ENCODE measurements at places on chromosomes 6 and 20.
A peak's percentile ranks its signal among the peaks of the same experiment; 100 is the strongest.

DNA sequence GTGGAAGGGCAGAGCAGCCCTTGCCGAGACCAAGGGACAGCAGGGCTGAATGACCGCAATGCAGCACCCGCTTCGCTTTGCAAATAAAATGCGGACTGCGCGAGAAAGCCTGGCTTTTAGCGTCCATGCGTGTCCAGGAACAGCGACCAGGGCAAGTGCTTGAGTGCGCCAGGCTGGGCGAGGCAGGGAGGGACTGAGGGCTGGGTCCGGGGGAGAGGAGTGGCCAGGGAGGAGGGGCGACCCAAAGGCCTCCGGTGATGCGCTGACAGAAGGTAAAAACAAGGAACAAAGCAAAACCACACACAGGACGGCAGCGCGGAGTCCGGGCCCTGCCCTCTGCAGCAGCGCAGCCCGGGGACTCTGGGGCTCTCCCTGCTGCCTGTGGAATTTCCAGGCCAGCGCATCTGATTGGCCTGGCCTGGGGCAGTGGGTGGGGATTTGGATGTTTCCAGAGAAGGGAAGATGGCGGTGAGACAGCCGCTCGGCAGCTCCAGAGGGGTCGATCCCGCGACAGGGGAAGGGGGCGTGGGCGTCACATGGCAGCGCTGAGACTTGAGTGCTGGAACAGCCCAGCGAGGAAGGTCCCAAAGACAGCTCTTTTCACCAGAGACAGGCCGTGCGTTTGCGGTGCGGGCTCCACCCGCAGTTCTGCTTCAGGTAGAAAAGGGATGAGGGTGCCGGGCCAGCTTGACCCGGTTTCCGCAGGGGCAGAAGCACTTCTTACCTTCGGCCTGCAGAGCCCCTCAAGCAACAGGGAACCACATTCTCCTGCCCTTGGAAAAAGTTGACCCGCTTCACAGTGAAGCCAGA is 51.8 kb downstream of the SSR1 start:
- DNase-seq = peak; percentile 91

- DNase-seq = no peak
Measured at GRCh38 chr6:10643201-10643651, 51.2 kb downstream of the C6orf52 start.

GRCh38 chr6:138188278-138188941 is 26.7 kb downstream of the ARFGEF3 start:
- DNase-seq = no peak

DNA sequence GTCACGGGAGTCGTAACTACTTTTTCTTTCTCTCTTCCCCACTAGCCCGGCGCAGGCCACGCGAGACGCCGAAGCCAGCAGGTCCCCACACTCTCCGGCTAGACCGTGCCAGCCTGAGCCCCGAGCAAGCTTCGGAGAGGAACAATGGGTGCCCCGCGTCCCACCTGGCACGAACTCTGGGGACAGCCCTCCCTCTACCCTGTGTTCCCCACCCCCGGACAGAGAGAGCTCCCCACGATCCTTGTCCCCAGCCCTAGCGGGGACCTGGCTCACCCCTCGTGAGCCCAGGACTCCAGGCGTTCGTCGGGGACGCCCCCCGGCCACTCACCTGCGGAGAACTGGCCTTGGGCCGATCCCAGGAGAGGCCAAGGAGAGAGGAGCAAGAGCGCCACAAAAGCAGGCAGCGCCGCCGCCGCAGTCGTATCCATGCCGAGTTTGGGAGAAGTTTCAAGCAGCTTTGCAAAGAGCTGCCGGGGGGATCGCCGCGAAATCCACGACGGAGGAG is 416 bp downstream of the PTPRK start:
- DNase-seq = no peak

DNA sequence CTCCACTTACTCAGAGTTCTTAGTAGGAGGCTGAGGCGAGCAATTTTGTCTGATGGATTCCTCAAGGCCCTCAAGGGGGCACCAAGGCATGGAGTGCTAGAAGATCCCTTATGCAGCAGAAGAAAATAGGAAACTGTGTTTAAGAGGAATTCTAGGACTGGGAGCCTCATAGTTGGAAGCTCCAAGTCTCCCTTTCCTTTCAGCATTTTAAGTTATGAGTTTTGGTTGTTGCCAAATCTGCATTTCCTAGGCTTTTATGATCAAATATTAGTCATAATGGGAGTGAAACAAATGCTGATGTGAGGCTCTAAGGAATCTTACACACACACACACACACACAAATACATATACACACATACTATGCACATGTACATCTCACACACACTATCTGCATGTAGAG is 714.0 kb downstream of the UTRN start:
- DNase-seq = no peak

DNA sequence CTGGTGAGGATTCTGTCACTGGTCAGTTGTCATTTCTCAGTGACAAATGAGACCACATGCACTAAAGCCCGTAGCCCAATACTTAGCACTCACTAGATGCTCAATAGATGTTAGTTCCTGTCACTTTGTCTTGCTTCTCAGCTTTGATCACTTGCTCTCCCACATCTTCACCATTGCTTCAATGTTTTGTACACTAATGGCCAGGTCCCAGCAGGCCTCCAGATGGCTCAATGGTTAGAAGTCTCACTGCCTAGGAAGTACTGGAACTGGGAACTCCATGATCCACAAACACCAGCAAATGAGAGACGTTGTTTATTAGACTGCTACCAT is 502.8 kb upstream of the JARID2 start:
- DNase-seq = no peak

- DNase-seq = peak; percentile 11
Measured at GRCh38 chr20:35232575-35232974, 6.1 kb downstream of the MMP24 start.

DNA sequence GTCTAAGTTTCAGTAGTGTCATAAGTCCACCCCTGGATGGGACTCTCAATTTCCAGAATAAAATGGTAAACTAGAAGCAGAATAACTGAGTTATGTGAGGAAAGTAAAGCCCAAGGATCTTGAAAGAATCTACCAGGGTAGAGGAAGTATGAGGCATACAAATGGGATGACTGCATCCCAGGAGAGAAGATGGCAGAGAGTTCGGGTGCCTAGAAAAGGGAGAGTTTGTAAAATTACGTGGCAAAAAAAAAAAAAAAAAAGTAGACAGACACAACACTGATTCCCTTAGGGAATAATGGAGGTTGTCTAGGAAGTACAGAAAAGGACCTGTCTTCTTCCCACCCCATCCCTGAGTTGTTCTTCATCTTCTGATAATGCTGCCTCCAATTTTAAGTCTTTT is 3.4 kb downstream of the GABBR1 start:
- DNase-seq = no peak

DNA sequence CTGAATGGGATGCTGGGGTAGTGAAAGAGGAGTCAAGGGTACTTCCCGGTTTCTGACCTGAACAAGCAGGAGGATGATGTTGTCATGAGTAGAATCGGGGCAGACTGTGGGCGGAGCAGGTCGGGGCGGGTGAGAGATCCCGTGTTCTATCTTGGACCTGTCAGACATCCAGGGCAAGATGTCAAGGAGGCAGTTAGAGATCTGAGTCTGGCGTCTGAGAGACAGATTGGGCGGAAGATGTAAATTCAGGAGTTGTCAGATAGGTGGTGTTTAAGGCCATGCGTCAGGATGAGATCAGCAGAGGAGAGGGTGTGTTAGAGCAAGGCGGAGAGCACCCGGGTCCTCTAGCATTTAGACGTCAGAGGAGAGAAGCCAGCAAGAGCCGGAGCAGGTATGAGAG is 115.5 kb downstream of the DLGAP4 start:
- DNase-seq = no peak

GRCh38 chr6:35669451-35670045 is 19.2 kb downstream of the FKBP5 start:
- DNase-seq = peak; percentile 73

GRCh38 chr20:50522053-50522674 is 12.0 kb downstream of the PTPN1 start:
- no peak for DNase-seq

GRCh38 chr6:155185544-155185943 is 78.3 kb upstream of the CLDN20 start:
- DNase-seq = peak; percentile 65

DNA sequence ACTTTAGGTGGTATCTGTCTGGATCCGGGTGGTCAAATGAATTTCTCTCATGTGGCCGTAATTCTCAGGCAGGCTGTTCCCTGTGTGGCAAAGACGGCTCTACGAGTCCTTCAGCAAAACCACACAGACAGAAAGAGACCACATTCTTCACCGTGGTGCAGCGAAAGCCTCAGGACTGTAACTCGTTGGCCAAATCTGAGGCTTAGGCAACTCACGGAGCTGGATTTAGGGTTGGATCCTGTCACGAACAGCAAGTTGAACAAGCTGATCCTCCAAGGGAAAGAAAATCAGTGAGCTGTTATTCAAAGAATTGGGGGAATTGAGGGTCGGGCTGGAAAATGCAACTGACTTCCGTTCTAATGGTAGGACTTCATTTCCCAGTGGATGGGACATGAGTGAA is 167.4 kb downstream of the ZMYND8 start:
- no peak for DNase-seq

DNA sequence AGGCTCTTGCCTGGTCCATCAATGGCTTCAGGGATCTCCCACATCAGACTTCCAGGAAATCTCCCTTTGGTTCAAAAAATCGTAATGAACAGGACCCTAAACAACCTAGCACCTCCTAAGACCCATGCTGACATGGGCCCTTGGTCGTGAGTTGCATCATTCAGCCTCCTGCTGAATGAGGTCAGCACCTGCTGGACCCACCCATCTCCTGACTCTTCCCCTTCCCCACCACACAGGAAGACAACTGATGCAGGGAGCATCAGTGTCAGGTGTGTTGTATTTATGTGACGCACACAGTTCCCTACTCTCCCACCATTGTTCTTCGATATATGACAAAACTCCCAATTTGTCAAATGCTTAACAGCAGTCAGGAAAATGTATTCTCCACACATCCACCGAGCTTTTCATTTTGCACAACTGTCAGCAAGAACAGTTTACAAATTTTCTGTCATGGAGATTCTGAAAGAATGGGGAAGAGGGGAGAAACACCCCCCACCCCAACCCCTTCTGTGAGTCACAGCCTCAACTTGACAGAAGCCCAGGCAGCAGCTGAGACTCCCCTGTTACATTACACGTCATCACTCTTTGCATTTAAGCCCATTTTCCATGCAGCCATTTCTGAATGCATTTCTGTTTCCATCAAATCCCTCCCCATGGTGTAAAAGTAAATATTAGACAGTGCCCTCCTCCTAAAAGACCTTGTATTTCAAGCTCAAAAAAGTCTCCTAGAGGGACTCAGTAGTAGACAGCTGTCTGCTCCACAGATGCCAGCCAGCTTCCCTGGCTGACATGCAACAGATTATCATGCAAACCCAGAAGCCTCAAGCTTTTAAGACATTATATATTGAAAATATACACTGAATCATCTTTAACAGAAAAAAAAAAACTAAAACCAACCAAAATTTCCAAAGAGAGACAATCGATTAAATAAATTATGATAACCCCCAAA is 577.5 kb downstream of the PTPRT start:
- DNase-seq = no peak

- DNase-seq = peak; percentile 15
Measured at GRCh38 chr6:16757332-16757731, 3.9 kb downstream of the ATXN1 start.

GRCh38 chr6:23611776-23612381 is 514.1 kb upstream of the NRSN1 start:
- DNase-seq = no peak

GRCh38 chr6:72724545-72724944 is 102.7 kb downstream of the KCNQ5 start:
- no peak for DNase-seq

DNA sequence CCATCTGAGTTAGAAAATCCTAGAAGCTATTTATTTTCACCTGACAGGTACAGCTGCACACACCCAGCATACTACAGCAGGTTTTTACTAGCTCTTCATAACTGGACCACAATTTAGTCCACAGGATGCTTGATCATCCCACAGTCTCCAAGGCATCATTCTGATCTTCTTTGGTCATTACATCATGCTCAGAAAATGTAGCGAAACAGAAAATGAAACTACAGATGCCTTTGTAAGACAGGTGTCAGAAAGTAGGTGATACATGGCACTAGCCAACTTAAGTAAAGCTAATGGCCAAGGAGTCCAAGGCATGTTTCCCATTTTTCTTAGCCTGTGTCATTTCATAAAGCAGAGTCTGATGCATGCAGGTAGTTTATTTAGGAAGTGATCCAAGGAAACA is 102.3 kb downstream of the HTR1B start:
- no peak for DNase-seq

GRCh38 chr6:160321729-160322505 is 26.3 kb upstream of the SLC22A3 start:
- DNase-seq = no peak
